Activated CD4-positive, CD25-positive, alpha-beta regulatory T cell treated with anti-CD3 and anti-CD28 coated beads, Interleukin-2, amount 50 U/mL, for 72 hours (primary cell): ENCODE measurements at places on chromosomes 11 and 22.

- DNase-seq = no peak
Measured at GRCh38 chr11:61480994-61481335, 27.6 kb upstream of the LRRC10B start.

DNA sequence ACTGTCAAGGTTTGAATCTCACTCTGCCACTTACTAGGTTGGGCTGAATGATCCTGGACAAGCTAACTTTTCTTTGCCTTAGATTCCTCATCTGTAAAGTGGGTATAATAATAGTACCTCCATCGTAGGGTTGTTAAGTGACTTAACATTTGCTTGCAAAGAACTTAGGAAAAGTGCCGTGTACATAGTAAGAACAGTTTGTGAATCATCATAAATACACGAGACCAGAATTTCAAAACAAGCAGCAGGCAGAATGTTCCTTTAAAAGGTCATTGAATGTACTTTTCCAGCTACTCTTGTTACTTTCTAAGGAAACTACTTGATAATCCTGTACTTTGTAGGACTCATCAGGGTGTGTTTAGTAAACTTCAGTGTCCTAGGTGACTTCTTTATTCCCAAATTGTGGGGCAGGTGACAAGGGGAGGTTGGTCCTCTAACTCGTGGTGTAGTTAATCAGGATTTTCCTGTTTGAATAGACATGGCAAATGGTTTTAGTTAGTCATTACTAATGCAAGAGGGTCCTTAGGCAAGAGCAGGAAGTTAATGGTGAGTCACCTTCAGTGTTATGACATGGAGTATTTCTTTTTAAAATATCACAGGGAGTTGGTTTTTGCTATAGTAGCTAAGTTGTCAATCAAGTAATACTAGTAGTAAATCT lies 67.9 kb downstream of the YAP1 start:
- DNase-seq = no peak

DNA sequence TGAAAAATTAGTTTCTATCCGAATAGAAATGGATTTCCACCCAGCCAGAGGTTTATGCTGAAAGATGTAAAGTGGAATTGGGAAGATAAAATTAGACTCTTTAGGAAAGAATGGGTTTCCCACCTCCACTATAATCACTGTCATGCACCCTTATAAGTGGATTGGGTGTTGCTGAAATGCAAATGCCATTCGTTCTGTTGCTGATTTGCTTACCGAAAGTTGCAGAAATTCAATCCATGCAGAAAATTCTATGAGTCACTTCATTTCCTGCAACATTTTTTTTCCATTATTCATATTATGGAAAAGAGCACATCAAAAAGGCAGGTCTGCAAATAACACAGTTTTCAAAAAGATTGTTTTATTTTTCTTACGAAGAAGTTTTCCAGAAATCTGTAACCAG lies 65.6 kb downstream of the LDLRAD3 start:
- DNase-seq = no peak

- no peak for DNase-seq
Measured at GRCh38 chr11:10891151-10891720, 33.4 kb upstream of the ZBED5 start.

- DNase-seq = no peak
Measured at GRCh38 chr11:19892387-19892786, 179.8 kb downstream of the NAV2 start.

DNA sequence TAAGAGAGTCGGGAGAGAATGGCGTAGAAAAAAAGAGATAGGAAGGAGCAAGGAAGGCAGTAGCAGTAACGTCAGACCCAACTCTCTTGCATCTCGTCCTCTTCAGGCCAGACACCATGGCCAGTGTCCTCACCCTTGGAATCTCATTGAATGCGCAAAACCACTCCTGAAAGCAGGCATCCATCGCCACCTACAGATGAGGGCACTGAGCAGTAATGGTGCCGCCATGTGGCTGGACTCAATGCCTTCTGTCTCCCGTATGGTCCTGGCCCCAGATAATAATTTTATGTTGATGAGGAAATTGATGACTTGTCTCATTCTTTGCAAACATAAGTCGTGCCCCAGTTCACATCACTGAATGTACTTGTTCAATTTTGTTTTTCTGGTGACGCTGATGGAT lies 17.8 kb upstream of the ALX4 start:
- DNase-seq = no peak

GRCh38 chr22:22754961-22755777 lies 110.8 kb downstream of the GGTLC2 start:
- DNase-seq = peak; percentile 22

DNA sequence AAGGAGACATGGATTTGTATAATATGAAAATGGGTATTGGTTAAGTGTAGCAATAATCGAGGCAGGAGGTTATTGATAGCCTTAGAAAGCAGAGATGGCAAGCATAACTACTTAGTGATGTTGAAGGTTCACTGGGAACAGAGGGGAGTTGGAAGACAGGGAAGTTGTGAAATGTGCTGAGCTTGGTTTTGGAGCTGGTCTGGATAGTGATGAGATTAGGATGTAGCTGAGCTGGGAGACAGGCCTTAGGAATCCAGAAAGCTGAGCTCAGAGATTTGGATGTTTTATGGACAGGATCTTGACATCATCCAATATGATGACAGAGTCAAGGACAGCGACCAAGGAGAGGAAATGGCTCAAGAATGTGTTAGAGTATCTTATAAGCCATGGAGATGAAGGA lies 113.1 kb downstream of the ARHGAP42 start:
- DNase-seq = no peak

DNA sequence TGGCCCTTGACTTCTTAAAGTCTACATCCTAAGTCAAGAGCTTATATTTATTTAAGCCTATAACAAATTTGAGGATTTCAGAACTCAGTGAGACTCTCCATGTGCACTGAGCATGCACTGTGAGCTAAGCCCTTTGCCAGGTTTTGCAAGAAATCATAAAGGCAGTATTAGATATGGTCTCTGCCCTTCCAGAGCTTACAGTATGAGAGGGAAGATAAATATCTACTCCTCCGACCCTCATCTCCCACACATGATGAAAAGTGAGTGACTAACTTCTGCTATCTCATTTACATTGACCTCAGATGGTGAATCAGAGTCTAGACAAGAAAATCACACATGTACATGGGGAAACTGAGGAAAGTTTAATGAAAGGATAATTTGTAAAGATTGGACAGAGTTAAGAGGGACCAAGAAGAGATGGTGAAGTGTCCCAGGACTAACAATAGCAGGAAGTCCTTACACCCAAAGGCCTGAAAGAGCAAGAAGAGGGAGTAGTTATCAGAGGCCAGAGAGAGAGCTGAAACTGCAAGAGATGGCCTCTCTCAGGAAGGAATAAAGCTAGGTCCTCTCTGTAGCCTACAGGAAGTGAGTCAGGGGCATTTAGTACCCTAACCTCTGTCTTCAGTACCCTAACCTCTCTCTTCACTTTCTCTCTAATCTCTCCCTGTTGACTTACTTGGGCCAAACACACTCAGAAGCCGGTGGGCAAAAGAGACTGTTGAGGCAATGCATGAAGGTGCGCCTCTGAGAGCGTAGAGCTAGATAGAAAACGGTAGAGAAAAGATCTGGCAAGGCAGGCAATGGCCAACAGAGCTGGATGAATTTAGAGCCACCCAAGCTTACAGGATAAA lies 23.0 kb upstream of the BLID start:
- no peak for DNase-seq

- no peak for DNase-seq
Measured at GRCh38 chr22:47049078-47049624, 286.7 kb downstream of the TBC1D22A start.

DNA sequence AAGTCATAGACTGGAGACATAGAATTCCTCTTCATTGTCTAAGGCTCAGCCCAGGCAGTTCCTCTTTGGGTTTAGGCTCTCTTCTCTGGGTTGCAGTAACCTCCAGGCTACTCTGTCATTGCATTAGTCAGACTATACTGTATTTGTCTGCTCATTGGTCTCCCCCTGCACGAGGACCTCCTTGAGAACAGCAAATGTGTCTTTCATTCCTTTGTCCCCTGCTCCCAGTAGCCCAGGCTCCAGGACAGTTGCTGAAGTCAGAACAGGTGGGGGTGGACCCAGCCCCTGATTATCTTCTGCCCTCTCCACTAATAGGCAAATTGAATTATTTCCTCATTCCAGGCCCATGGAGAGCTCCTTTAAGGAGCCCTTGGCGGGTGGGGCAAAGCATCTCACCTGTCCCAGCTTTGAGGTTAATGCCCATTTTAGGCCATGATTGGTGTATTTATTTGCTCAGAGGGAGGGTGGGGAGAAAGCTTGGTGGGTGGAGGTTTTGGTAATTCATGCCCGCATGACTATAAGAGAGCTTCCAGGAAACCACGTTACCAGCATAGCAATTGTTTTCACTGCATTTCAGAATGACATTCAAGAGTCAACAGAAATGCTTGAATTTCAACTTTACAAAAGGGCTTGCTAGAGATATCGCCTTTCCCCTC lies 40.9 kb downstream of the NAV2 start:
- DNase-seq = no peak

- no peak for DNase-seq
Measured at GRCh38 chr22:40665312-40665711, 14.0 kb upstream of the MCHR1 start.

- DNase-seq = peak; percentile 90
Measured at GRCh38 chr22:37166675-37167066, 17.0 kb upstream of the IL2RB start.

DNA sequence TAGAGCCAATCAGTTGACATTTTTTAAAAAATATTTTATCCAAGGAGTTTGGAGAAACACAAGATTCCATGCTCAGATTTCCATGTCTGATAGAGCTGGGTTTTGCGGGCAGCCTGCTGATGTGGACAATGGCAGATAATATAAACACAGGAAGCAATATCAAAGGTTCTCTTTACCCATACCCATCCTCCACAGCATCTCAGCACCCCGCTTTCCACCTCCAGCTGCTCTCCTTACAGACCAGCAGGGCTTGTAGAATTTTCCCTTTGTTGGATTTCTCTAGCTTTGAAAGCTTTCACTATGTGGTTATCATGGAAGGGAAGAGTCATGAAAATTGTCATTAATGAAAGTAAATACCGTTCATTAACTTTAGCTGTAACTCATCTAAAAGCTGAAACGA lies 746.4 kb downstream of the OPCML start:
- no peak for DNase-seq

DNA sequence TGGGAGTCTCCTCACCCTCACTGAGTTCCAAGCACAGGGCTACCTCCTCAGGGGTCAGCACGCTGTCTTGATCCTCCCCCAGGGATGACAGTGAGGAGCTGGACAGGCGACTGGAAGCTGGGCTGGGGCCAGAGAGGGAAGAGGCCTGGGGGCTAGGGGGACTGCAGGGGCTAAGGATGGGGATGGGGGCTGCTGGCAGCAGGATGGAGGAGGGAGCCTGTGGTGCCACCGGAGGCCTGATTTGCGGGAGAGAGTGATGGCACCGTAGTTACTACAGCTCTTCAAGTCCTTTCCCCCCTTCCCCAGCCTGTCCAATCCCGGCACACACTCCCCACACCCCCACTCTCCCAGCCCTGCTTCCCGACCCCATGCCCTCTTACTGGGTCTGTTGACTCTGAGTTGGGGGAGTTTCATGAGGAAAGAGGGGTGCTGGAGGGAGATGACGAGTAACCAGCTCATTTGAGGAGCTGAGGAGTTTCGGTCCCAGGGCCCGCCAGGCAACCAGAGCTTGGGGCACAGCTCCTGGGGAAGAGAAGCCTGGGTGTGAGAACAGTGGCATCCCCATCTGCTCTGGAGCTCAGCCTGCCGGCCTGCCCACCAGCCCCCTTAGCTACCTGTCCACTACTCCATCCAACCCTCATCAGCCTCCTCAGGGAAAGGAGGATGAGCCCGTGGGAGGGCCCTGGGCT lies 10.5 kb downstream of the ROBO4 start:
- no peak for DNase-seq

DNA sequence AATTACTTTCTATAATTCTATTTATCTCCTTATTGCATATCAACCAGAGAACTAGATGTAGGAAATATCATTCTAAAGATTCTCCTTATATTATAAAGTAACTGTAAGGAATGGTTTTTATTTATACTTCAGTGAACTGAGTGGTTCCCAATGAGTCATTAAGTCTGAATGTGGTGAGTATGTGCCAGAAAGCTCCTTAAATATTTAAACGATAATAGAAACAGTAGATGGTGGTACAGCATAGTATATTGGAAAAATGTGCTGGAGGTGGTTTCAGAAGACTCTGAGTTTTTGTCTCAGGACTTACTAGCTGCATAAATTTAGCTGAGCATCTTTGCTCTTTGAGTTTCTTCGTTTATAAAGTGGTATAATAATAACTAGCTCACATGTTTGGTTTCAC lies 653.5 kb downstream of the FAM181B start:
- DNase-seq = no peak

- DNase-seq = no peak
Measured at GRCh38 chr22:44595841-44596341, 97.9 kb upstream of the RTL6 start.
